GM04504 (cell line): ENCODE measurements at places on chromosomes 3 and 15.
A peak's percentile ranks its signal among the peaks of the same experiment; 100 is the strongest.

DNA sequence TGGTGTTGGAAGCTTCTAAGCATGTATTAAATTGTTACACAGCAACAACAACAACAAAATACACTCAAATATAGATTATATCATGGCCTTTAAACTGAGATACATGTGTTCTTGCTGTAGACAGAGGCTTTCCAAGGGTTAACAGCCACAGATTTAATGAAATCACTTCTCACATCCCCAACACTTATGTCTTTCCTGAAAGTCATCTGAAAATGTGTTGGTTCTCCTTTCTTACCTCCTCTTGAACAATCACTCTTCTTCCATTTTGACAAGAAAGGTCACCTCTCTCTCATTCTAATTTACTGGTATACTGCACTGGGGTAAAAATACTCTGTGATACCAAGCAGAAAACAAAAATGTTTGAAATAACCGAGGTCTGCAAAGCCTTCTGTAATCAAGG is 507.3 kb upstream of the KCNMB2 start:
- no peak for DNase-seq

DNA sequence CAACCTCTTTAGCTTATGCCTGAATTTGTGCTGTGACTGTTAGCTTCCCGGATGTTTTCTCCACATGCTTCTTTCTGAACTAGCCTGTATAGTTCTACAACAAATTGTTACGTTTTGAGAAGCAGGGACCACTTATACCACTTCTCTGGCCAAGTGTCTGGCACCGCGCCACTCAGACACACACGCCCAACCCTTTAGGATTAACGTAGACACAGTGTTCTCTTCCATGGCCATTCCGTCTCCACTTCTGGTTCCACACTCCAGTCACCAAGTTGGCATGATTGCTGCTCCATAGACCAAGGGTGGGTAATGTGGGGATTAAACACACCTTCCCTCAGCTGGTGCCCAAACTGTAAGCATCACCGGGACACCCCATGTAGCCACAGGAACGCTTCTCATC is 755 bp upstream of the TMEM108 start:
- no peak for DNase-seq

DNA sequence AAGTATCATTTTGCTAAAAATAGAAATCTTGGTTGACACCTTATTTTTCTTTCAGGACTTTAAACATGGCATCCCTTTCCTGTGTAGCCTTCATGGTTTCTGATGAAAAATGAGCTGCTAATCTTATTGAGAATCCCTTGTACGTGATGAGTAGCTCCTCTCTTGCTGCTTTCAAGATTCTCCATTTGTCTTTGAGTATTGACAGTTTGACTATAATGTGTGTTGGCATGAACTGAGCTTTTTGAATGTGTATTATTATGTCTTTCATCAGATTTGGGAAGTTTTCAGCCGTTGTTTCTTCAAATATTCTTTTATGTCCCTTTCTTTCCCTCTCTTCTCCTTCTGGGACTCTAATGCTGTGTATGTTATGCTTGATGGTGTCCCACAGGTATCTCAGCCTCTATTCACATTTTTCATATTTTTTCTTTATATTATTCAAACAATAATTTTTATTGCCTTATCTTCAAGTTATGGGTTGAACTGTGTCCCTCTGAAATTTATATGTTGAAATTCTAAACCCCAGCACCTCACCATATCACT is 4.1 kb upstream of the C3orf22 start:
- DNase-seq = no peak

DNA sequence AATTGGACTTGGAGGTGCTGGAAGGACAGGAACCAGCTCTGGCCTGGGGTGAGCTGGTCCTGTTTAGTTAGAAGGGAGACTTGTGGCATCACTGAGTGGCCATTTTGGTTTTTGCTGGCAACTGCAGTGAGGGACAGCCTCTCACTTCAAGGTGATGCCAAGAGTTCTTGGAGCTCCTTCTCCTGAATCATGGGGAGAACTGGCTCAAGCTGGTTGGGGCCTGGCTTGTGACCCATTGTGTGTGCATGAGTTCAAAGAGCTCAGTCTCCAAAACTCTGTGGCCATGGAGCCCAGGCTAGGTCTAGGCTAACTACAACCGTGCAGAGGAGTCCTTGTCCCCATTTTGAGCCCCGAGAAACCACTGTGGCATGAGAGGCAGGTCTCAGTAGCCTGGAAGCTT is 60.1 kb upstream of the ZNF148 start:
- DNase-seq = no peak

DNA sequence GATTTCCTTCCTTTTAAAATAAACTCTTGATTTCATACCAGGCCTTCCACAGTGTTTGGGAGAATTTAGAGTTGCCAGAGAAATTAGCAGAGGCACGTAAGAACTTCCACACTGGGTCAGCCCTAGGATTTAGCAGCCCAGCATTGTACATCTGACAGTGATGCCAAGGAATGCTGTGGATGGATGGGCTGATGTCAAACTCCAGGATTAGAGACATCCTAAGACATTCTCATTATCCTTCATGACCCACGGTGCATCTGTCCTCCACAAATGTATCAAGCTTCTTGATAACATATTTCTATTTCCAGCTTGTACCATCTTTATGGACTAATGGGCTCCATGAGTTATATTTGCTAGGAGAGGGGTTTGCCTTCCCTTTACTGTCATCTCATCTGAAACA is 8.0 kb upstream of the TPM1 start:
- no peak for DNase-seq

- no peak for DNase-seq
These were observed 106.3 kb downstream of the LSM3 start for GRCh38 chr3:14284694-14285547.

GRCh38 chr3:50658416-50658815 is 16.3 kb upstream of the DOCK3 start:
- DNase-seq = peak; percentile 40

- DNase-seq = no peak
These were observed 326.9 kb downstream of the UACA start for GRCh38 chr15:70436428-70436827.
